ENCODE measurements at places on chromosomes 3 and 15.

GRCh38 chr3:55246033-55246432 lies 241.1 kb downstream of the WNT5A start:
- no peak for DNase-seq

GRCh38 chr15:51672155-51672687 lies 9.1 kb upstream of the SCG3 start:
- no peak for DNase-seq

DNA sequence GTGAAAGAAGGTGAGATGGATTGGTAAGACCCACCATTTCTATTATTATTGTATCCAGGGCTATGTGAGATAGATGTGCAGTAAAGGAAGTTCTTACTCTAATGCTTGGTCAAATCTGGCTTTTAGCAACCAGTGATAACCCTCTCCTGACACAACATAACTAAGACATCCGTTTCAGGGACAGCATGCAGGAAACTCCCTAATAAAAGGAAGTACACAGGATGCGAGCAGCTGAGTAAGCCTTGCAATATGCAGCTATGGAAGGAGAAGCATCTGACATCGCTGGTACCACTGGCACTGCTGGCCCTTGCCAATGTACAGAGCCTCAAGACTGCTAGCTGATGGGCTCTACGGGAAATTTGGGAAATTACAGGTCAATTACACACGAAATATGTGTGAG lies 662.3 kb downstream of the NR2F2 start:
- DNase-seq: peak; percentile 34

DNA sequence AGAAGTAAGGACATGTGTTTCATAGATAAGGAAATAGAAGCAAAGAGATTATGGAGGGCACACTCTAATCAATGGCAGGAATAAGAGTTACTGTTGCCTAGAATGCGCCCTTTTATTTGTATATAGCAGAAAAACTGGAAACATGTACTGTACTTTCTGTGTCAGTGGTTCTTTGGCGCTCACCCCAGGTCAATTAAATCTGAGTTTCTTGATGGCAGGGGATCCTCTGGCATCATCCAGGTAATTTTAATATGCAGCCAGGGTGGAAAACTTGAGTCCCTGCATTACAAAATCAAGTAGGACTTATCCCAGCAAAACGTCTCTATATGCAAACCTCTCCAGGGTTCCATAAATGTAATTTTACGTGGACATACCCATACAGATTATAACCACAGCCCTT lies 284.1 kb downstream of the IL5RA start:
- no peak for DNase-seq

DNA sequence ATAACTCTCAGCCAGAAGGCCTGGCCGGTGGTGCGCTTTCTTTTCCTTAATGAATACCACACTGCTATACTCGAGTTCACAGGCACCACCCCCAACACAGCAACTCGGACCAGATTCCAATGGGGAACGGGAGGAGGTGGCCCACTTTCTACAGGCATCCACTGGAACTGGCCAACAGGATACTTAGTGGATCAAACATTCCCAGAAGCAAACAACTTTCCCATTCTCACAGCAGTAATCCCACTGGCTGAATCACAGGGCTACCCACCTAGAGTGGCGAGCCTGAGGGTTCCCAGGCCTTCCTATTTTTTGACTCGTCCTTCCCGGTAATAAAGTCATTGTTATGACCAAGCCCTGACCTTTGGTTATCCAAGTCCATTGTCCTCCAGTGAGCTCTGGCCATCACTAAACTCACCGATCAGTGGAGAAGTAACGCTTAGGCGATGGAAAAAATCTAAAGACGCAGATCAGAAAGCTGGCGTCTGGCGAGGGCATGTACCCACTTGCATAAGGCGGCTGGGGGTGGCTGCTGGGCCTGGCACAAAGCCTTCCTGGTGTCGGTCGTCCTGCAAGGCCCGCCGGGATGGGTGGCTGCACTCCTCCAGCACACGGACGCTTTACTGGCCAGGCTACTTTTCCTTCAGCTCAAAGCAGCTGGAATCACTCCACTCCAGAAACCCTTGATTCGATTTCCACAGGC lies 1.2 kb downstream of the EOGT start:
- peak; percentile 9 for DNase-seq

DNA sequence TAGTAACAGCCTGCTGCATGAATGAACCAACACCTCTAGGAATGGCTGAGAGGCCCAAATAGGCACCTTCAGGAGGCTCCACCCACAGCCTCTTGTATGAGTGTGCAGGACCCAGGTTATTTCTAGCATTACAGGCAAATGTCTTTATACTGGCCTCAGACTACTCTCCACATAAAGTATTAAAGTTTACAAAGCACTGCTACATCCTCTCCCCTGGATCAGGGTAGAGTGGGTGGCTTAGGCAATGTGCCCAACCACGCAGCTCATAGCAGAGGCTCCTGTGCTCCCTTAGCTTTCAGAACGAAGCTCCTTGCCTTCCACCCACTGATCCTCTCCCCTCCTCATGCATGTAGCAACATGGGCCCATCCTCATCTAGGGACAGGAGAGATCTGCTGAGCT lies 16.3 kb downstream of the TMEM43 start:
- no peak for DNase-seq

GRCh38 chr3:169189486-169189885 lies 474.0 kb downstream of the MECOM start:
- DNase-seq: no peak

- no peak for DNase-seq
Observed at GRCh38 chr3:155149494-155149893, 69.4 kb downstream of the MME start.

DNA sequence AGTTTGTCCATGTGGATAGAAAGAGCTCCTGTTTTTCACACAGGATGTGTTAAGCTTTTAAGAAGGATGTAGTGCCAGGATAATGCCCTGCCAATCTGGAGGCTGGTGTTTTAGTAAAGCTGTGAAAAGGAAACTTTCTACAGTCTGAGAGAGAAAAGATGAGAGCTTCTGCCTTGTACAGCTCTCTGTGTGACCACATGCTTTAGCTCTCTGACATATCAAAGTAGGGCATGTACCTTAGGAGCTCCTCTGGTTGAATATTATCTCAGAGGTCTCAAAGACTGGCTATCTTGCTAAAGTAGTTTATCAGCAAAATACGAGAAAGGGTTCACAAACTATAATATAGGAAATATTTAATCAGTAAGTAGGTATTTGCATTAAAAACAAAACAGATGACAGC lies 30.4 kb downstream of the CDIN1 start:
- DNase-seq: no peak

DNA sequence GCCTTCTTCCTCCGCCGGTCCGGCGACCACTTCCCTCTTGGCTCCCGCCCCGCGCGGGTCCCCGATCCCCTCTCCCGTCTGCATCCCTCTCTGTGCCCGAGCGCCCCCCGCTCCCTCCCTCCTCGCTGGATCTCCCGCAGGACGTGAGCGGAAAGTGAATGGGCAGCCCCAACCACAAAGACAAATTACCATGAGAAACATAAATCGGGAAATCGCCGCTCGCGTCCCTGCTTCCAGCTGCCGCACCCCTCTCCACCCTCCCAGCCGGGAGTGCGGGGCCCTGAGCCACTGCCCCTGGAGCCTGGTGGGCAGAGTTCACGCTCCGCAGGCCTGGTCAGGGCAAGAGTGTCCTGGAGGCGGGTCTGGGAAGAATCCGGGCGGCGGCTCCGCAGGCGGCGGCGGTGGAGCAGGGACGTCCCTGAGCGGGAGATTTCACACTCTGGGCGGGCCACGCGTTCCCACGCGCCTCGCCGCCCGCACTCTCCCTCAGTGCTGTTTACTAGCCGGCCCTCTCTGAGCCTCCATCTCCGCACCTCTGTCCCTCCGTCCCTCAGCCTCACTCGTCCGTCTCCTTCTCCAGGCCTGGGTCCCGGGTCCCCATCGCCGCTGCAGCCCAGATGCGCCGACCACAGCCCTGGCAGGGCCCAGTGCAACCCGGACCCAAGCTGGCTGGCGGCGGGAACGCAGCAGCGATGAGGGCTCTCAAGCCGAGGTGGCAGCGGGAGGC lies 835 bp downstream of the SEMA5B start:
- no peak for DNase-seq

GRCh38 chr3:152760591-152760990 lies 74.3 kb upstream of the P2RY1 start:
- DNase-seq: no peak

DNA sequence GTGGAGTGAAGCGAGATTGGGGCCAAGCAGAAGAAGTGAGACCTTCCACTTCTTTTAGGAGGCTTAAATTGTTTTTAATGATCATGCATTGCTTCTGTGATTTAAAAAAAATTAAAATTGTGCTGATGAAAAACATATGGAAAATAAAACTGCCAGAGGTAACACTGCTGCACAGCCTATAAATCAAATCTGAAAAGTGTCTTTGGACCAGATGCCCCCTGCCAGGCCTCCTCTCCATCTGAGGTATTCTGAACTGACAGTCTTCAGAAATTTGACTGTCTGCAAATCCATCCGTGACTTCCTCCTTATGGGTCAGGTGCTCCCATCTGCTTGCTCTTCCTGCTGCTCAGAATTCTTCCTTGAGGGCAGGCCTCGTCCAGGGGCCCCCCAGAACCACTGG lies 108.5 kb upstream of the NR2E3 start:
- DNase-seq: peak; percentile 14

DNA sequence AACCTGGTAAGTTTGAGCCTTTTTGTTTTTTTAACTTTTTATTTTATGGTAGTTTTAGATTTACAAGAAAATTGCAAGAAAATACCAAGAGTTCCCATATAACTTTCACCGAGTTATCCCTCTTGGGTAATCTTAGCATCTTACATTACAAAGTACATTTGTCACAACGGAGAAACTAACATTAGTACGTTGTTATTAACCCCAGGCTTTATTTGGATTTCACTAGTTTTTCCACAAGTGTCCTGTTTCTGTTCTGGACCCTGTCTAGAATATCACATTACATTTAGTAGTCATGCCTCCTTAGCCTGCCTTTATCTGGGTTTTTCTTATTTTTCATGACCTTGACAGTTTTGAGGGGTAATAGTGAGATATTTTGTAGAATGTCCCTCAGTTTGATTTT lies 53.5 kb upstream of the KPNA4 start:
- DNase-seq: no peak

GRCh38 chr15:74845208-74845568 lies 2.2 kb upstream of the ULK3 start:
- DNase-seq: no peak

GRCh38 chr3:168738527-168739325 lies 643.0 kb upstream of the GOLIM4 start:
- DNase-seq: no peak

DNA sequence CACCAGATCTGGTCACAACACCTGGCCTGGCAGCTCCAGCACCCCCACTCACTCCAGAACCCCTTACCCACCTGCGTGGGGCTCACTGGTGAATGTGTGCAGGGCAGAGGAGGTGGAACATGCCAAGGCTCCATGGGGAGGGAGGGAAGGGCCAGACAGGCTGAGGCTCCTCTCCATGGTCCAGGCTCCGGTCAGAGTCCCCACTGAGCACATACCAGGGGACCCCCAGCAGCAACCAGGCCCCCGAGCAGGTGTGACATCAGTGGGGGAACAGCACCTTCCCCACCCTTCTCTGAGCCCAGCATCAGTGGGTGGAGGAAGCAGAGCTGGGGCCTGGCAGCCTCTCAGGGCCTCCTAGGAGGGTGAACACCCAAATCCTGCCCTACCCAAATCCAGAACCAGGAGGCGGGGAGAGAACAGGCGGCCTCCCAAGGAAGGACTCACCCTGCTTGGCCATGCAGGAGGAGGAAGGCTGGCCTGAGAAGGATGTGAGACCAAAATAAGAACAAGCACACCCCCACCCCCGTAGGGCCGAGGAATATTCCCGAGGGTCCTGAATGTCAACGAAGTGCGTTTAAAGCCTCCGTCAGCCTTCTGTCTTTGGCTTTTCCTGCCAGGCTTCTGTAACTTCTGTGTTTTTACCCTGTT lies 1.1 kb upstream of the GP9 start:
- DNase-seq: no peak

- no peak for DNase-seq
Observed at GRCh38 chr15:78931439-78932257, 13.2 kb downstream of the CTSH start.

DNA sequence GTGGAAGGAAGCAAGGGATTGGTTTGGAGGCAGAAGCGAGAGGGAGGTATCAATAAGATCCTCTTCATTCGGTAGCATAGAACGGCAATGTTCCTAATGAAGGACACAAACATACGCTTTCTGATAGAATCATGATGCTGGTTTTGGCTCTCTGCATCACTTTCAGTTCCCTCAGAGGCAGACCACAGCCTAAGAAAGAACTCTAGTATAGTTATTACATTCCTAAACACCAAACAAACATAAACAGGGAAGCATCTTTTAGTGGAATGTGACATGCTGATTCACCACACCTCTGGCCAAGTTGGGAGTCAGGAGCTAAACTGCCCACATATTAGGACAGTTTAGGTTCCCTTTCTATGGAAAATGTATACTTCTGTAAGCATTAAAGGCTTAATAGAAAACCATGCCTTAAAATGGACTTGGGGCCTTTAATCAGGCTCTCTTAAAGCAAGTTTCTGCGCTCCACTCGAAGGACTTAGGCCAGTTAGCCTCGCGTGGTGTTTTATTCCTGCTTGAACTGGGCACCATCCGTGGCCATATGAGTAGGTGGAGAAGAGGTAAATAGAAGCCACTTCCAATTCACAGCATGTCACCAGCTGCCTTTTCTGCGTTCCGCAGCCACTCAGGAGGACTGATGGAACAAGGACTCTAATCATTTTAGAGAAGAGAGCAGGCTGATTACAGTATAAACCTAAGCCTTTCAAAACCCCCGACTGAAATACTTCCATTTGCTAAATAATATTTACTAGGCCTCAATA lies 53.7 kb downstream of the CD47 start:
- no peak for DNase-seq

DNA sequence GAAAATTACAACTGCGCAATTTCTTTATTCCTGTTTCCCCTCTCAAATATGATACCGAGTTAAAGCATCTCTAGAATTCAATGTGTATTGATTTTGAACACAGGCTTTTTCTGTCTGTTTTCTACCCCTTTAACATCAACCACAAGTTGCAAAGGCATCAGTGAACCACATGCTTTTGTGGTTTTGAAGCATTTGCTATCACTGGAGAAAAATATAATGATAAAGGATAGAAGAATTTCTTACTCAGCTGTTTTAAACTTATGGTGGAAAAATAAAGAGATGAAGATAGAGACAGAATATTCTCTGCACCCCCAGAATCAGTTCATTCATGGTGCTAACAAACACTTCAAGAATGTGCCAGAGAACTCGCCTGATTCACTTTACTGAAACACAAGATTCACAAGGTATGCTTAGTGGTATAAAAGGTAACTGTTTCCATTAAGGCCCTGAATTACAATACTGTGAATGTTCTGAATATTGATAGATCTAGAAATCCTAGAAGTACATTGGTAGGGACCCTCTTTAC lies 9.5 kb upstream of the DPPA4 start:
- DNase-seq: peak; percentile 50

DNA sequence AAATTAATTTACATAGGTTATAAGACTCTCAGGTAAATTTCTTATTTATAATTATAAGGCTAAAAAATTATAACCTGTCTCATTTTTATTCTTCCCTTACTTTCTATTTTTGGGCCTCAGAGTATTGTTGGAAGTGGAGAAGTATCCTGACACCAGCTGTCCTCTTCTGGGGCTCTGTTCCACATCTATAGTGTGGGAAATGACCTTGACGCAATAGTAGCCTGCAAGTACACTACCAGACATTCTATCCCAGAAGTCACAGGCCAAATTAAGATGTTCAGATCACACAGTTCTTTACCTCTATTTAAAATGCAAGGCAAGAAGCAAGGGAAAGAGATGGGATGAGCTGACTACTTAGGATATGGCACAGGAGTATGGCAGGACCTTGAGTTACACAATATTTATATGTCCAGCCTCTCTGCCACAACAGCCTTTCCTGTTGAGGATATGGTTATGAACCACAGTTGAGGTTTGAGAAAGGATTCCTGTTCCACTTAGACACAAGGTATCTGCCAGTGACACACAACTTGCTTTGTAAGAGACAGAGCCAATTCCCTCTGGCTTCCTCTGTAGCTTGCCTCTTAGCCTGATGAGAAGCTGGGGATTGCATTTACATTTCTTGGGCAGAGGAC lies 158.0 kb upstream of the IL12A start:
- peak; percentile 44 for DNase-seq

All from kidney tubule cell (primary cell).